Cerebellar cortex (tissue), 1 donor: ENCODE measurements at places on chromosomes 2 and 18.

GRCh38 chr2:237359518-237359840 lies 54.5 kb downstream of the COL6A3 start:
- no peak for DNase-seq

GRCh38 chr18:60060578-60060977 lies 160.8 kb downstream of the PMAIP1 start:
- DNase-seq, result no peak

GRCh38 chr18:57561728-57562423 lies 24.6 kb downstream of the FECH start:
- peak; percentile 62 for DNase-seq

- DNase-seq, result no peak
These were observed 36.7 kb upstream of the ARL4C start for GRCh38 chr2:234533626-234534025.

- DNase-seq, result no peak
These were observed 88.8 kb downstream of the EPAS1 start for GRCh38 chr2:46385786-46386577.

GRCh38 chr2:47173986-47174732 lies 19.1 kb upstream of the STPG4 start:
- no peak for DNase-seq

GRCh38 chr2:128273469-128274081 lies 45.1 kb downstream of the HS6ST1 start:
- DNase-seq, result no peak

DNA sequence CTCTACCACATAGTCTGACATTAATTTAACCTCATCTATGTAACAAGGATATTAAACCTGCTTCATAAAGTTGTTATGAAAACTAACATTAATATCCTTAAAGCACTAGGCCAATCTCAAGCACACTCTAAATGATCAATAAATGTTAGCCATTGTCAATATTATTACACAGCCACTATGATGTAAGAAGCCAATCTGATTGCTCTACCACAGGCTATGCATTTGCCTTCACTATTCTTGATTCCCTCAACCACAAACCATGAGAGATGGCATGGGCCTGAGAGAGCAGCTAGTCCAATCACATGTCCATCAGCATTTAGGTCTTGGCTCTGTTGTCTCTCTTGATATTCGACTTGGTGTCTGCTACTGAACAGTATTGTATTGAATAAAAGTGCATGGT lies 4.2 kb downstream of the SLC25A12 start:
- no peak for DNase-seq

DNA sequence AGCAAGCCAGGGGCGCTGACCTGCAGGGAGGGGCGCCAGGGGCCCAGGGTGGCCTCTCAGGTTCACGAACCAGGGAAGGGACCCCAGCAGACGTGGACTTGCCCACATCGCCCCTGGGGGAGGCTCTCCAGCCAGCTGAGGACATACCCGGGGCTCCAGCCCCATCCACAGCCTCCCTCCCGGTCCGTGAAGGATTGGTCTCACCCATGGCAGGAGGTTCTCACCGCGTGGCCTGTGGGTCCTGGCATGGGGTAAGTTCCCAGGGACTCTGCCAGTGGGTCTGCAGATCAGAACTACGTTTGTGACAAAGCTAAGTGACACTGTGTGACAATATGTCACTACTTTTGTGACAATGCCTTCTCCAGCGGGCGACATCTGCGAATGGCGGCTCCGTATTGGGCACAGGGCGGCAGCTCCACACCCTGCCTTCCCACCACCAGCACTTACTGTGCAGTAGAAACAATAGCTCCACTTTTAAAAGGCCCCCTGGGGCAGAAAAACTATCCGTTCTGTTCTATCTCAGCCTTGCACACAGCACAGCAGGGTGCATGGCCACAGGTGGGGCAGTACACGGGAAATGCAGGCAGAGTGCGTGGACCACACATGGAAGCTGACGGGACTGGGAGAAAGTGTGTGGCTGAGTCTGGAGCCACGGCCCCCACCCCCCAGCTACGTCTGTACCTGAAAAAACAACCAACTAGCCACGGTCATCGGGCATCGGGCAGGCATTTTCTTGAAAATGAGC lies 65.2 kb upstream of the CTDP1 start:
- no peak for DNase-seq

- peak; percentile 26 for DNase-seq
These were observed 3.3 kb upstream of the HJURP start for GRCh38 chr2:233857511-233858141.

GRCh38 chr2:233953087-233953801 lies 36.1 kb downstream of the TRPM8 start:
- DNase-seq, result no peak

DNA sequence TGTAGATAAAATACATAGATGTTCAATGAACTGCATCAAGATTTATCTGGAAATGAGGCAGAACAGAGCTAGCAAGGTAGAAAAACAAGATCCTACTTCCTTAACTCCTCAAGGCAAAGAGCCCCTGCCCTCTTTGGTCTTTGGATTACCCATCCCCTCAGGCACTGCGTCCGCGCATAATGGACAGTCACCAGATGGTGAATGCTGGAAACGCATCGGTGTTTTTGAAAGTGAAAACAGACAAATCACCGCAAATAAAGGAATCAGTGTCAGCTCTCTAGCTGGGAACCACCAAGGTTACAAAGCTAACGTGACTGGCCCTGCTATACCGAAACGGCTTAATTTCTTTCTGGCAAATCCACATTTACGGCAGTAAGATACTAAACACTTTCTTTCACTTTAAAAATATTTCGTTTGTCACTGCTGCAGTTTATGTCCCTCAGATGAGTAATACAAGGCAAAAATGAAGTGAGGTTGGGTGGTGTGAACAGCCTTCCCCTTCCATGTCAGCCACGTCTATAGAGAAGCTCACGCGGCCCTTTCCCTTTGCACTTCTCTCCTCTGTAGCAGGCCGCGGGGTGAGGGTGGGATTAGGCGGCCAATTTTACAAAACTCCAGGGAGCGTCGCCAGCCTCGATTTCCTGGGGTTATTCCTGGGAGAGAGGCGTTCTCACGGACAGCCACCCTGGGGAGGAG lies 627 bp upstream of the GALR1 start:
- DNase-seq, result no peak

GRCh38 chr2:143397884-143398614 lies 268.8 kb downstream of the ARHGAP15 start:
- no peak for DNase-seq

GRCh38 chr2:20005067-20005627 lies 7.3 kb downstream of the MATN3 start:
- no peak for DNase-seq

DNA sequence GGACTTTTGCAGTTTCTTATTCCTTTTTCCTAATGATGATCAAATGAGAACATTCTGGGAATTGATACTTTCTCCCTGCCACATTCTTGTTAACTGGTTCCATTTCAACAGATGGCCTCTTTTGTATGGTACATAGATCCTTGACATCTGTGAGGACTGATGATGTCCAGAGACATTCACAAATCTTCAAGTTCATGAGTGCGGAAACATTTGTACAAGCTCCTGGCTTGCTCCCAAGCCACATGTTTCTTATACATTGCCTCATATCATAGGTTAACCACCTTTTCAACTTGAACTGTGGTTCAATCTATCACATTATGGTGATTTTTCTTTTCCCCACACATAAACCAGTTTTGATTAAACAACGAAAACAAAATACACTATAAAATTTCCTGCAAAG lies 267.3 kb downstream of the CLIP4 start:
- no peak for DNase-seq

DNA sequence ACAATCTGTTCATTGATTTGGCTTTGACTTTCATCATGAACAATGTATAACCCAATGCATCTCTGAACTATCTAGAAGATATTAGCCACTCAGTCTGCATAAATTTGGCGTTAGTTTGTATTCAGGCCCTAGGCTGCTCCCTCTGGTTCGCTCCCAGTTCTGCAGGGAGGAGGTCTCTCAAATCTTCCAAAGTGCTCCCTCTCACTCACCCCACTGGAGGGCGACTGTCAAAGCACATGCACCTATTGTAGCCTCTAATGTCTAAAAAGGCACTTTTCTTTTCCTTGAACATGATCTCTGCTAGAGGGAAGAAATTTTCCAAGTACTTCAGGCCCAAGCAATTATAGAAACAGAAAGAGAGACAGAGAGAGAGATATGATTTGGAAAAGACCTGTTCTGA lies 291.5 kb downstream of the TDRD15 start:
- no peak for DNase-seq

GRCh38 chr2:43124687-43125057 lies 101.7 kb downstream of the ZFP36L2 start:
- no peak for DNase-seq

DNA sequence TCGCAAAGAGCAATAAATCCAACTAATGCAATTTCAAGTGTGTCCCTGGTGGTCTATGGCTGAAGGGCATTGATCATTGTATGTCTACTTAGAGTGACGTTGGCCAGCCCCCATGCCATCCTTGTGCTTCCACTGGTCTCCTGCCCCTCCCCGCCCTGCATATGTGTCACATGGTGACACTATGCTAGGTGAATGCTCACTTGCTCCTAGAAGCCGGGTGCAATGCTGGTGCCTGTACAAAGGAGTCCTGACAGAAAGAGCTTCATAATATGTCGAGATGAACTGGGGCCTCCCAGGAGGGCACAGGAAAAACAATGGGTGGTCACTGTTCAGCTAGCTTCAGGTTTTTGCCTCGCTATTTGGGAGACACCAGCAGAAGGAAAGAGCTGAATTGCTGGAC lies 5.9 kb upstream of the TRABD2A start:
- no peak for DNase-seq

GRCh38 chr2:84924173-84925106 lies 19.0 kb downstream of the TMSB10 start:
- DNase-seq, result peak; percentile 51

GRCh38 chr18:58057291-58057965 lies 13.4 kb downstream of the NEDD4L start:
- no peak for DNase-seq

- DNase-seq, result peak; percentile 52
These were observed 29.6 kb upstream of the RNU4ATAC start for GRCh38 chr2:121501031-121501430.

GRCh38 chr2:153373510-153374279 lies 104.9 kb downstream of the RPRM start:
- DNase-seq, result no peak

DNA sequence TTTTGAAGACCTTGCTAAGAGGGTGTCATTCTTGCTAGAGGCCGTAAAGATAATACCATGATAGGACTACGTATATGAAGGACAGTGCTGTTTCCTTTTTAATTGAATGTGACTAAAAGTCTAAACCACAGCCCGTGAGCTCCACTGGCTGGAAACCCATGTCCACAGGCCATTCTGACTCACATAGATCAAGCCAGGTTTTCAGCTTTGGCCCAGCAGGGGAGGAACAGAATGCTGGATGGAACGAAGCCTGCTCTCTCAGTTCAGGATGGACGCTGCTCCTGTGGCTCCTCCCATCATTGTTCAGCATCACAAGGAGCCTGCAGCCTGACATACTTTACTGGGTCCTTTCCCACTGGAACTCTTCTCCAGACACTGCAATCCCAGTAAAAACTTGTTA lies 47.6 kb downstream of the ALPK2 start:
- no peak for DNase-seq

- no peak for DNase-seq
These were observed 6.9 kb upstream of the ZEB2 start for GRCh38 chr2:144526831-144527230.

DNA sequence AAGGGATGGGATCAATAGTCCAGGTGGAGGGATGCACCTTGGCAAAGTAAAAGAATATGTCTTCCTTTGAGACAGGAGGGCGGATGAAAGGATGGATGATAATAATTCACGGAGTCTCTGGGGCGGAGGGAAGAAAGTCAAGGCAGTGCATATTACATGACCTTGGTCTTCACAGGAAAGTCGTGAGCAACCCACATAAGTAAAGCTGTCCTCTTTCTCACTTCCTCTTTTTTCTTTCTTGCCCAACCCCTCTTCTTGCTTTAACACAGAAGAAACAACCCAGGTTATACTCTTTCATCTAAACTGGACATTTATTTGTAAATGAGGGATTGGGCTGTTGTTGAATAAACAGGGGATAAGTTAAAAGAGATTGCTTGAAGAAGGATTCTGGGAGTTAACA lies 168.7 kb upstream of the SKOR2 start:
- no peak for DNase-seq

- no peak for DNase-seq
These were observed 138.8 kb upstream of the CTAGE1 start for GRCh38 chr18:22556222-22557167.

DNA sequence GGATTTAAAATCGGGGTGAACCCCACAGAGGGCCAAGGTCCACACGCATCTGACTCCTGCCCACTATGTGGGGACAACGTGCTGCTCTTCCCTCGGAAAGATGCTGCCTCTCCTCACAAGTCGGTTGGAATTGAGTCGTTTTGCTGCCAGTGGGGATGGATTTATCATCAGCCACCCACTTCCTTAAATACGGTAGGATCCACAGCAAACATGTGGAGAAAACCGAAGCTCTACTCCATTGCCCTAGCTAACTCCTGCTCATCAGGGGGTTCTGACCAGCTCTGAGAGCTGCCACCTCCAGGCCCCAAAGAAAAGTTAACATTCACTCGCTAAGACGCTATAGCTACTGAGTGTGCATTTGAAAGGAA lies 80.9 kb downstream of the CHRNA1 start:
- DNase-seq, result no peak

DNA sequence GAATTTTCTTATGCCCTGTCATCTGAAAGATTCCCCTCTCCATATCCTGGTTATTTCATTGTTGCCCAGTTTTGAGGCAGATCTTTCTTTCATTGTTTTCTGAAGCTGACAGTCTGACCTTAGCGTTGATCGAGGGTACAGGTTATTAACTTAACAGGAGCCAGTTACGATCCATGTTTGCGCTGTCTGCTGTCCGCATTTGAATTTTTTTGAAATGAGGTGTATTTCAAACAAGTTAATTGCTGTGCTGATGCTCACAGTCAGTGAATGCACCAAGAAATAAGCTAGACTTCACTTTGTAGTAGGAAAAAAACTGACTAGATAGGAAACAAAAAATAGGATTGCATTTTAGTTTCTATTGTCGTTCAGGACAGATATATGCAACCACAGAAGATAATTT lies 34.8 kb upstream of the SPAG16 start:
- no peak for DNase-seq

- no peak for DNase-seq
These were observed 97.2 kb downstream of the SLC4A3 start for GRCh38 chr2:219724628-219725027.

- DNase-seq, result no peak
These were observed 15.8 kb downstream of the HS1BP3 start for GRCh38 chr2:20635113-20635510.

- no peak for DNase-seq
These were observed 6.5 kb upstream of the CYBRD1 start for GRCh38 chr2:171515672-171516298.

DNA sequence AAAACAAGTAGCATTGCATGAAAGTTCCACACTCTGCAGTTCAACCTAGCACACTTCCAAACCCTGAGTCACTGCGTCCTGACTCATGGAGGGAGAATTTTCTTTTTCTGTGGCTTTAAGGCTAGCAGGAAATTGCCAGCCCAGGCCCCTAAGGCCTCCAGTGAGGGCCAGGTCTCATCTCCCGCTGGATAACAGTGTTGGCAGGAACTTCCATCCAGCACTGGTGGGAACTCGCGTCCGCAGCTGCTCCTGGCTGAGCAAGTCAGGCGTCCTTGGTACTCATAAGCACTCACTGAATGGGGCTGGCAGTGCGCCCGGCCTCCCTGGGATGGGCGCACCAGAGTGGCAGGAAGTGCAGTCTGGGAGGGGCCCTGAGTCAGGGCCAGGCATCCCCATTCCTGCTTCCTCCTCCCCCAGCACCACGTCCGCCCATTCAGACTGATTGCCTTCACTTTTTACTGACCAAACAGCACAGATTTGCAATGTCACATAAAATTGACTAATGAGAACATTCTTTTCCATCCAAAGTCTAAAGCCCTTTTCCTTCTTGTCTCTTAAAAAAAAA lies 14.3 kb downstream of the MALL start:
- DNase-seq, result peak; percentile 76

GRCh38 chr2:30310371-30310770 lies 79.0 kb downstream of the LBH start:
- no peak for DNase-seq
